ENCODE measurements at places on chromosomes 2 and 18. TPM values are rescaled to one million over a fixed set of nuclear protein-coding genes. Genes with fewer than 3 reads are reported as not detected.

The SCG2 gene
- polyA plus RNA-seq, result 0.18 TPM

The CHRNG gene
- not detected for polyA plus RNA-seq

The SKA1 gene
- 14.7 TPM for polyA plus RNA-seq

The MDH1B gene
- 1.8 TPM for polyA plus RNA-seq

The XIRP2 gene
- 0.31 TPM for polyA plus RNA-seq

The PTPRM gene
- 1.6 TPM for polyA plus RNA-seq

The MERTK gene
- polyA plus RNA-seq, result 2.4 TPM

The MAPK4 gene
- 1.3 TPM for polyA plus RNA-seq

The UGT1A1 gene
- not detected for polyA plus RNA-seq

The ARHGEF33 gene
- 1.6 TPM for polyA plus RNA-seq

The CRACDL gene
- 0.16 TPM for polyA plus RNA-seq

The SP100 gene
- 0.44 TPM for polyA plus RNA-seq

The YES1 gene
- polyA plus RNA-seq, result 27.3 TPM

The CDH2 gene
- 15.2 TPM for polyA plus RNA-seq

The RAB31 gene
- 34.0 TPM for polyA plus RNA-seq

The HYCC2 gene
- 2.4 TPM for polyA plus RNA-seq

The CERS6 gene
- 6.9 TPM for polyA plus RNA-seq

The DSG1 gene
- polyA plus RNA-seq, result not detected

The GREB1L gene
- polyA plus RNA-seq, result 0.29 TPM

The IL36RN gene
- not detected for polyA plus RNA-seq

The FEV gene
- not detected for polyA plus RNA-seq
